Cerebellar nuclear complex (tissue), 1 donor: ENCODE measurements at places on chromosomes 7 and 10.

DNA sequence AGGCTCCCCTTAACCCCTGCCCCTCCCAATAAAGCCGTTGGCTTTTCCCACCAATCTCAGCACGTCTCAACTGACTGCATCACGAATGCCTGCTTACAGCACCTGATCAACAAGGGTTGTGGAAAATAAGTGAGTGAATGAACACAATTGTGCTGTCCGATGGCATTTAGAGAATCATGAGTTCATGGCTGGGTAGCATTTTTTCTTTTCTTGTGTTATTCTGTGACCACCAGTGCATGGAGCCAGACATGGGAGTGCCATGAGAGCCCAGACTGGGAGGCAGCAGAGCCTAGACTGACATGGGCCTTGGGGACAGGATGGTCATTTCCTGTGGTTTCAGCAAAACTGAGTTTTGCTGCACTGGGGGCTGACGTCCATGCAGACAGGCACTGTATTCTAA is 254.1 kb upstream of the IGFBP3 start:
- DNase-seq, result no peak

- DNase-seq, result no peak
Measured at GRCh38 chr7:80230327-80230726, 95.7 kb downstream of the GNAI1 start.

DNA sequence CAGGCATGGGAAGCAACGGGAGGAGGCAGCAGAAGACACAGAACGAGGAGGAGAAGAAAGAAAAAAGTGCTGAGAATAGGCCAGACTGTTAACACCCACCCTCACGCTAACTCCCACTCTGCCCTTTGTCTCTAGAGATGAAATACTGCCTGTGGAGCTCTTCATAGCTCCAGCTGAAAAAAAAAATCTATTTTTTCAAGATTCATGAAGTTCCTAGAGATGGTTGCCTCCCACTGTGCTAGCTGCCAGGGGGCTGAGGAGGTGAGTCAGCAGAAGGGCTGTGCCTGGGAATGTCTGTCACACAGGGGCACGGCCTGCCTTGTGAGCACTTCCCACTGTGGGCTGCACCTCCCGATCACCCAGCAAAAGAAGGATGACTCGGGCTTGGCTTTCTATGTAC is 144.5 kb downstream of the RNF216 start:
- DNase-seq, result no peak

DNA sequence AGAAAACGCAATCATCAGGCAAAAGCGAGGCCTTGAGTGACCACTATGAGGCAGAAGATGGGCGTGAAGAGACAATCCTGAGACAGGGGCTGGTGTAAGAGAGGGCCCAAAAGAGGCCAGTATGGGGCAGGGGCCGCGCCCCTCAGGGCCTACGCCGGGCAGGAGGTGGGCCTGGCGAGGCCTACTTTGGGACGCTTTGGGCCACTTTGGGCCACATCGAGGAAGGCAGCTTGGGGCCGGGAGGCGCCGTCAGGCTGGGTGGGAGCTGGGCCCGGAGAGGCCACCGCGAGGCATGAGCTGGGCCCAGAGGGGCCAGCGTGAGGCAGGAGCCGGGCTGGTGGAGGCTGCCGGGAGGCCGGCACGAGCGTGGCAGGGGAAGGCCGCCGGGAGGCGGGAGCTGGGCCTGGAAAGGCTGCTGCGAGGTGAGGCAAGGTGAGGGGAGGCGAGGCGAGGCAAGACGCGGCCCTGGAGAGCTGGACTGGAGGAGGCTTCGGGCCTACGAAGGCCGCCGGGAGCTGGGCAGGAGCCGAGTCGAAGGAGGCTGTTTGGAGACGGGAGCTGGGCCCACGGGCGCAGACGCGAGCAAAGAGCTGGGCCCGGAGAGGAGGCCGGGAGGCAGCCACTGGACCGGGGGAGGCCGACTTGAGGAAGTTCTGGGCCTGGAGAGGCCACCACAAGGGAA is 171.3 kb downstream of the TPST1 start:
- no peak for DNase-seq

GRCh38 chr7:30988351-30989005 is 24.7 kb downstream of the GHRHR start:
- DNase-seq, result peak; percentile 10

GRCh38 chr10:116732573-116732972 is 9.8 kb downstream of the HSPA12A start:
- DNase-seq, result no peak

DNA sequence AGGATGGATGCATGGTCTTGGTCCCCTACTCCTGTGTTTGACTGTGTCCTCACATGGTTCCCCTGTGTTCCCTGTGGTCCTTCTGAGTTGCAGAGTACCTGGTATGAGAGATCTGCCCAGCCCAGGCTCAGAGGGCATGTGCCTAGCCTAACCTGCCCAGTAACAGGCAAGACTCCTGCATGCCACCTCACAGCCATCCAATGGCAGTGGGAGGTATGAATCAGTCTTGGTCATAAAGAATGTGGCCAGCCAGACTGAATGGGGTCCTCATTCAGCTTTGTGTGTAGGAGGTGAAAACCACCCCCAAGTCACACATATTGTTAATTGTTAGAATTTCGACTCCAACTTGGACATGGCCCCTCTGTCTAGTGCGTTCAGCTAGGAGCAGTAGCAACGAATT is 17.2 kb upstream of the GPR158 start:
- DNase-seq, result no peak

DNA sequence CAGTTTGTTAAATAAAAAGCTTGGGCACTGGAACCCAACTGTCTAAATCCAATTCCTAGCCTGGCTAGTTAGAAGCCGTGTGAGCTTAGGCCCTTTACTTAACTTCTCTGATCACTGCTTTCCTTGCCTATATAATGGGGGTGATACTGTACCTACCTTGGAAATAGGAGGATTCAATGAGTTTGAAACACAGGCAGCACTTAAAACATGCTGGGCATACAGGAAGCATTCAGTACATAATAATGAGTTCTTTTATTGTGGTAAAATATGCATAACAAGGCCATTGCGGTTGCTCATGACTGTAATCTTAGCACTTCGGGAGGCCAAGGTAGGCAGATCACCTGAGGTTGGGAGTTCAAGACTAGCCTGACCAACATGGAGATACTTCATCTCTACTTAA is 47.4 kb upstream of the SEPHS1 start:
- no peak for DNase-seq

DNA sequence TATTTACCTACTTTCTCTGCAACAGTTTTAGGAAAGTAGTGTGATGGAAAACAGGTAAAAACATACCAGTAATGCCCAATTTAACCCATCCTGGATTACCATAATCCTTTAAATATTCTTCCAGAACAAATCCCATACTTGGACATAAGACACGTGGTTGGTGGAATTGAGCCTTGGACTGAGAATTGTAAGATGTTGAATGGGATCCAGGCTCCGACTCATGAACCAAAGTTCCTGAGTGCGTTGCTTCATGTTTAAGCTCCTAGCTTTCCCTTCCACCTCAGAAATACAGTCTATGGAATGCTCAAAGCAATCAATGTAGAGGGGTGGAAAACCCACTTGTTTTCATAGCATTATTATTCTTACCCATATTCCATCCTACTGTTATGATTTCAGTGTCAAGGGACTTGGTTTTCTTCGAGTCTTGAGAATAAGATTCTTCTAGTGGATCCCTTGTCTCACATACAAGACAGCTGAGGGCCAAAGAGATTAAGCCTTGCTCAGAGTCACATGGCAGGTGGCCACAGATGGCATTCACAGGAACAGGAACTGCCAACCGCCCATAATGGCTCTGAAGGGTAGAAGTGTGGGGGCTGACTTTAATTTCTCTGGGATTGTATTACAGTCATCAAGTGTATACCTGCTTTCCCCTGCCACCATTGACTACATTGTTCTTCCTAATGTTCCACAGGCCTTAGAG is 171.2 kb downstream of the GFRA1 start:
- DNase-seq, result no peak

DNA sequence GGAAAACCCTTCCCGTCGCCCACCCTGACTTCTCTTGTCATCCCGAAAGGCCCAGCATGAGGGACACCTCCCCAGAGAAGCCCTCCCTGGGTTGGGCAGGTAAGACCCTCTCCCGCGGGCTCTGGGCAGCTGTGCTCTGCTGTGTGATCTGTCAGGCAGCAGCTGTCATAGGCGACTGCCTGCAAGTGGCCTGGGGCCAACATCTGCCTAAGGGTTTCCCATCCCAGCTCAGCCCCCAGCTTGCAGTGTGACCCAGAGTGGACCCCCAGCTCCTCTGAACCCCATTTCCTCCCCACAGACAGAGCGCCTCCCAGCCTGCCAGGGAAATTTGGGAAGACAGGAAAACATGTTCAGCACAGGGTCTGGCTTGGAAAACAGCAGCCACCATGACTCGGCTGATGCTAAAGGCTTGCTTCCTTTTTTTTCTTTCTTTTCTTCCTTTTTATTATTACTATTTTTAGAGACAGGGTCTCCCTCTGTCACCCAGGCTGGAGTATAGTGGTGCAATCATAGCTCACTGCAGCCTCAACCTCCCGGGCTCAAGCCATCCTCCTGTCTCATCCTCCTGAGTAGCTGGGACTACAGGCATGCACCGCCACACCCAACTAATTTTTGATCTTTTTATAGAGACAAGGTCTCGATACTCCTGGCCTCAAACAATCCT is 18.3 kb upstream of the TNRC18 start:
- no peak for DNase-seq

GRCh38 chr10:17785276-17785930 is 23.7 kb upstream of the MRC1 start:
- DNase-seq, result no peak

DNA sequence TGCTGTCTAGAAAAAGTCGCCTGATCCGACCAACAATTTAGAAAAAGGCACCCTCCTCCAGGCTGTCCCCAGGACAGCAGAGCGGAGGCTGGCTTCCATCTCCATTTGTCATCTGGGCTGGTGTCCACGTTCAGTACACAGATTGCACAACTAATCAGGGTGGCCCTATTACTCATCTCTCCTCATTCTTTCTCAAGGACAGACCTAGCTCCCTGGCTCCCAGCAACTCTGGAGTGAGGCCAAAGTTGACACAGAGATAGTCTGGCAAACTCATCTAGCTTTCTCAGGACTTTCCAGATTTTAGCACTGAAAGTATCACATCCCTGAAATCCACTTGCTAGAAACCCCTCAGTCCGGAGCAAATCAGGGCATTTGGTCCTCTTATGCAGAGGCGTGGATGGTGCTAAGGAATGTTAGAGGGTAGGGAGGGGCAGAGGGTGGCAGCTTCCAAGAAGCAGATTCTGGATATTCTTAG is 75.1 kb downstream of the DNAH11 start:
- no peak for DNase-seq
